ENCODE measurements at places on chromosomes 5 and 9. TPM values are rescaled to one million over a fixed set of nuclear protein-coding genes. Genes with fewer than 3 reads are reported as not detected.

The TMEM245 gene
- 43.8 TPM for total RNA-seq

The NPR2 gene
- total RNA-seq = 26.7 TPM

The ENC1 gene
- total RNA-seq = 15.3 TPM

The GPR151 gene
- not detected for total RNA-seq

The FAM153A gene
- not detected for total RNA-seq

The CNTNAP3B gene
- total RNA-seq = not detected

The SH3GL2 gene
- total RNA-seq = not detected

The CDK9 gene
- 43.7 TPM for total RNA-seq

The TAF9 gene
- 60.8 TPM for total RNA-seq

The FGF1 gene
- total RNA-seq = 13.8 TPM

The PPP3R2 gene
- not detected for total RNA-seq

The ATP10B gene
- not detected for total RNA-seq

The CDH9 gene
- not detected for total RNA-seq

All from GM23248 (cell line).